ENCODE measurements at places on chromosomes 1 and 21. TPM values are rescaled to one million over a fixed set of nuclear protein-coding genes. Genes with fewer than 3 reads are reported as not detected.

ANGPTL1 gene
- total RNA-seq = 8.8 TPM

SLC44A3 gene
- total RNA-seq = 1.4 TPM

TAS1R1 gene
- total RNA-seq = not detected

SH3D21 gene
- total RNA-seq = 1.8 TPM

PROK1 gene
- 0.14 TPM for total RNA-seq

AHCTF1 gene
- 17.6 TPM for total RNA-seq

SERPINC1 gene
- total RNA-seq = not detected

CR1 gene
- not detected for total RNA-seq

PTPN7 gene
- total RNA-seq = not detected

FMO2 gene
- 0.28 TPM for total RNA-seq

KRTAP7-1 gene
- not detected for total RNA-seq

ERG gene
- 0.28 TPM for total RNA-seq

OR2T35 gene
- not detected for total RNA-seq

Measured in smooth muscle cell of bladder (primary cell).